HL-60 (cell line): ENCODE measurements at places on chromosomes 2 and 18.

- no peak for DNase-seq
Measured at GRCh38 chr2:60958800-60959199, 58.7 kb upstream of the PEX13 start.

- no peak for DNase-seq
Measured at GRCh38 chr2:207202645-207203044, 36.9 kb upstream of the KLF7 start.

DNA sequence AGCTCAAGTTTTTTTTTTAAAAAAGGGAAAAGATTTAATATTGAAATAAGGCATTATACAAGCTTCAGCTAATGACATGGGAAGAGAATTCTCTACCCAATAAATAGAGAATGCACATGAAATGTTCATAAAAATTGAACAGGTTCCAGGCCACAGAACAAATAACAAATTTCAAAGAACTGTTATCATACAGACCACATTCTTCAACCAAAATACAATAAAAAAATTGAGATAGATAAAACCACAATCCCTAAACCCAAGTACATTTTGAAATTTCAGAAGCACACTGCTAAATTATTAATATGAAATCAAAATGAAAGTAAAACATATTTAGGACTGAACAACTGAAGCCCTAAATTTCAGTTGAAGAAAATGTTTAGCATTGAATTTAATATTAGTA is 89.6 kb downstream of the BCL2 start:
- no peak for DNase-seq

DNA sequence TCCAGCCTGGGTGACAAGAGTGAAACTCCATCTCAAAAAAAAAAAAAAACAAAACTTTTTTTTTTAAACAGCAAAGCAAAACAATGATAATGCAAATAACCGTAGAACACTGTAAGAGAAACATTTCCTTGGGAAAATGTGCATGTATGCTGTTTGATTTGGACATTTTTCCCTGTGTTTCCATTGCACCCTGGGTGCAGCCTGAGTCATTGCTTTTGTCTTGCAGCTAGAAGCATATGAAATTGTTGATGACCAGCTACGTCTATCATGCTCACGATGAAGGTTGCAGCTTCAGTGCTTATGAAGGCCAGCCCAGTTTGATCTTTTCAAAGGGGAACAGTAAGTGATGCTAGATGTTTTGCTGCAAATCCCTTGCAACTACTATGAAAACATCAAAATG is 41.5 kb downstream of the MOGAT1 start:
- no peak for DNase-seq

GRCh38 chr2:84741182-84741822 is 139.6 kb downstream of the TRABD2A start:
- DNase-seq: no peak

DNA sequence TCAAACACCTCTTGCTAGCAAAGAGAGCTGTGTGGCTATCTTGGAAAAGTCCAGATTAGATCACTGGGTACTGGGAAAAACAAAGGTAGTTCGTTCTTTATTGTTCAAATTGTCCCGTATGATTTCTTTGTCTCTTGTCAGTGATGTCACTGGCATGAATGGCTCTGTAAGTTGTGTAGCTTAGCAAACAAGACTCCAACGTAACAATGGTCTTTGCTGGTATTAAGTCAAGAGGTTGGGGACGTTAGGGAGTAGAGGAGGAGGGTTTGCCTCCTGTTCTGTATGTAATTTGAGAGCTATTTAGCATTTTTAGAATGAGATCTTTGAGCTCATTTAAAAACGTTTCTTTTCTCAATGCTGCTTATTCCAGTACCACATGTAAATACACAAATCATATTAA is 216.5 kb upstream of the SP5 start:
- DNase-seq: no peak

DNA sequence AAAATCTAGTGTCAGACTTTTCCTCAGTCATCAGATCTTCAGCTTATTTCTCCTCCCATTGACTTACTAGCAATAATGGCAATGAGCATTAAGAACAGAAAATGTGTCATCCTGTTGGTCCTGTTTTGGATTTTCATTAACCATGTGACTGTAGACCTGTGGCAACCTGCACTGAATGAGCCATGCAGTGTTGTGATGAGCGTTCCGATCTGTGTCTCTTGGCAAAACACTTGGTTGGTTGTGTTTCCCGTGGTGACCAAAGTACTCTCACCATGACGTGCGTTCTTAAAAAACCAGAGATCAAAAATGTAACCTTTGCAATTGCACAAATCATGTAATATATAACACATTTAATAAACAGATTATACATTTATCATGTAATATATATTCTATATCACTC is 138.6 kb downstream of the MAP3K20 start:
- DNase-seq: no peak

- no peak for DNase-seq
Measured at GRCh38 chr2:84482603-84483002, 23.5 kb upstream of the SUCLG1 start.

- DNase-seq: no peak
Measured at GRCh38 chr2:142484111-142484510, 353.3 kb upstream of the LRP1B start.

DNA sequence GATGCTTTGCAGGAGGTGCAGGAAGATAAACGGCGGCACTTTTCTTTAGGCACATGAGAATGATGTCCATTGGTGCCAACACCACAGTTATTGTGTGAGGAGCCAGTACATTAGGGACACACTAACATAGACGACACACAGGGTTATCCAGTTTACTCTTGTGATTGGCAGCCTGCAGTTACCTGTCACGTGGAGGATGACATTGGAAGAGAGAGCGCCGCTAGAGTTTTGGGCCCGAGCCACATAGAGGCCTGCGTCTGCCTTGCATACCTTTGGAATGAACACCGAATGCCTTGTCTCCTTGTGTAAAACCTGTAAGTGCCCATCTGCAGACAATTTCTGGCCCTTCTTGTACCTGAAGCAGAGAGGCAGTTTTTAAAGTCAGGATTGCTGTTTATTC is 26.9 kb upstream of the TTN start:
- no peak for DNase-seq

DNA sequence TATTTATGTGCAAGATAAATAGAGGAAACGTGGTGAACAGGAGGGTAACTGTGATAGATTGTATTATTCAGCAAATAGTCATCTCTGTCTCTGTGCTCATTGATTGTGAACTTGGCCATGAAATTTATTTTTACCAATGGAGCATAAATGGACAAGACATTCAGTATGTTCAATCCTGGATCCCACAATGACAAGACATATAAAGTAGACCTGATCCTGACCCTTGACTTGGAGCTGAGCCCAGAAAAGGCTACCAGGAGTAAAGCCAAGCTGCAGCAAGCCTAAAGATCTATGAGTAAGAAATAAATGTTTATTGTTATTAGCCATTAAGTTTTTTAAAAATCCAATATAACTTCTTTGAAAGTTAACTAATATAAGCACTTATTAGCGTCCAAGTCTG is 531.2 kb downstream of the PIK3C3 start:
- DNase-seq: no peak

- no peak for DNase-seq
Measured at GRCh38 chr2:152504618-152505017, 169.6 kb downstream of the FMNL2 start.
